Iris pigment epithelial cell (primary cell): ENCODE measurements at places on chromosomes 2 and 18.
A peak's percentile ranks its signal among the peaks of the same experiment; 100 is the strongest.

GRCh38 chr18:13370995-13371625, 152.6 kb downstream of the LDLRAD4 start:
- no peak for DNase-seq

DNA sequence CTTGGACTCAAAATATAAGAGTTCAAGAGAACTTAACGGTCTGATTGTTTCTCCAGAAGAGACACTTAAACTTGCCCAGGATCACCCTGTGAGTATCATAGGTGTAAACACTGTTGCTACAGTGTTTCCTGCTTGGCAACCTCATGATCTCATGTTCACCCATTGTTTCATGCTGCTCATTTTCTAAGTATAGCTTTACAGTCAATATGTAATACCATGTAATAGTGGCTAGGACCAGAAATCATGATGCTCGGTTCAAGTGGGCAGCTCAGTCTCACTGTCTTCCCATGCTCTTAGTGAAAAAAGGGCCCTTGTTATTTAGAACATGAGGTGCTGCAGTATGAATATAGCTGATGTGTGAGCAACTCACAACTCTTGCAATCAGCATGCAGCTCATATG, 157.5 kb downstream of the CERS6 start:
- no peak for DNase-seq

DNA sequence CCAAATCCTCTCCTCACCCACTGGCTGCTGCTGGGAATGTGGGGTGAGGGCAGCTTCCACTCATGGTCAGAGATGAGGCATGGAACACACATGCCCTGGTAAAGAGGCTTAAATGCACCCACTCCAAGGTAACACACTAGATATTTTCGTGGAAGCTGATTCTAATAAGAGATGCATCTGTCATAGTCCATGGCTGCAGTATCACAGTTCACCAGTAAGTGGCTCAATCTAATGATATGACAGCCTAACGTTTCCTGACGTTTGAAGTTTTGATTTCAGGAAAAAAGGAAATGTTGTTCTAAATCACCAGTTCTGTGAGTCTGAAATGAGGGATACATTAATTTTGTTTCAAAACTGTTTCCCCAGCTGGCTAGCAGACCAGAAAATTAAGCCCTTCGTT, 38.2 kb downstream of the LCT start:
- peak; percentile 47 for DNase-seq

- no peak for DNase-seq
Observed at GRCh38 chr2:29336341-29337241, 221.4 kb downstream of the CLIP4 start.

DNA sequence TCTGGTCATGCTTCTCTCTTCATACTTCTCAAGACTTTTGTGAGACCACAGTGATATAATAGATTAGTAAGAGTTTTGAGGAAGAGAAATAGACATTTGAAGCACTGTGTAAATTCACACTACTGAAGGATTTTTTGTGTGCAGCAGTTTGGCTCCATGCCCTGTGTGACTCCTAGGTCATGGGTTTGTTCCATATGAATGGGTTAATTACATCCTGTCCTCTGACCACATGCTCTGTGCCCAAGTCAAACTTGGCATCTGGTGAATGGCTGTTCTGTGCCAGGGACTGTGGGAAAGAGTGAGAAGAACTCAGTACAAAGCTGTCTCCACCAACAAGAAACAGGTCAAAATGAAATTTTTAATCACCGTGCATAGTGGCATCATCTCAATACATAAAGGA, 304.0 kb downstream of the LNPK start:
- DNase-seq: no peak

DNA sequence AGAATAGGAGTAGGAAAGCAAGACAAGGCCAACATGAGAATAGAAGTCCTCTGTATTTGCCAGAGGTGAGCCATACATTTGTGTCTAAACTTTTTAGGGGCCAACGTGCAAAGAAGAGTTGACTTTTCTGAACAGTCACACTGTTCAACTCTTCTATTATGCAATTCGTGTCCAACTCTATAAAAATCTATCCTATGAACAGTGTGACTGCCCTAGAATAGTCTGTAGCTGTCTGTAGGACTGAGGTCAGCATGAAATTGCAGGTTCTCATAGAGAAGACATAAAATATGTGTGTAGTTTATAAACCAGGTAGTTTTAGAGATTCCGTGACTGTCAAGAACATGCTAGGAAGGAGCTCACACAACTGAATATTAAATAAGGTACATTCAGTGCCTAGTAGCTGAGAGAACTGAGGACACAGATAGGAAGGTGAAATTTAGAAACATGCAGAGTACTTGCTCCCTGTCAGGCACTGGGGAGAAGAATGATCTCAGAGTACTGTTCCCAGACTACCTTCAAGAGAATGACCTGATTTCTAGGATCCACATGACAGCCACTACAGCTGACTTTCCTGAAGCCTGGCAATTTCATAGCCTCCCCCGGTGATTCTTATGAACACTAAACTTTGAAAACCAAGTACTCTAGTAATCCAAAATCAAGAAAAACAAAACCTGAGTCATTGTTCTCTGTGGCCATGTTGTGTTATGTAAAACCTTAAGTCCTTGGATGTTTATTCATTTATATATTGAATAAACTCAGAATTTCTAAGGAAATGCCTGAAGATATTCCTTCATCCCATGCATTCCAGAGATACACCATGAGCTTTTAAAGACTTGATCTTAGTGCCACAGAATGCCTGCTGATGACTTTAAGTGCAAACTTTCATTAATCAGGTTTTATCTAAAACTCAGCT, 201.5 kb upstream of the BOD1L2 start:
- peak; percentile 39 for DNase-seq

GRCh38 chr2:140164449-140164848, 1384.3 kb upstream of the NXPH2 start:
- DNase-seq: no peak

DNA sequence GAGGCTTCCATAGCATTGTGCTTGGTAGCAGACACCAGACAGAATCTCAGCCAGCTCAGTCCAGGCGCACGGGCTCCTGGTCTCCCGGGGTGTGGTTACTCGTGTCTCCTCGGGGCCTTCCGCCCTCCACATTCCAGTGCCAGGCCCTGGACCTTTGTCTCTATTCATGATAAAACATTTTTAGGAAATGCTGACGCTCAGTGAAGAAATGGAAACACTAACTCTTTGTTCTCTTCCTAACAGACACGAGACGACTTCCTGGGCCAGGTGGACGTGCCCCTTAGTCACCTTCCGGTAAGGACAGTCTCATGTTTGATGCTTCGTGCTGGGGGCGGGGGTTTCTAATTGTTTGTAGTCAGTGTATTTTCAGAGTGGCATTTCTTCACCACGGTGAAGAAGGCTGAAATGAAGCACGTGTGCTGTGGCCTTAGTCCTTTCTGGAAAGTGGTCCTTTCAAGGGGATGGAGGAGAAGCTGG, 271.8 kb downstream of the NEDD4L start:
- DNase-seq: no peak

- DNase-seq: peak; percentile 31
Observed at GRCh38 chr2:230503798-230504197, 87.8 kb downstream of the SP100 start.

- DNase-seq: no peak
Observed at GRCh38 chr2:216555274-216555673, 56.6 kb downstream of the RPL37A start.

DNA sequence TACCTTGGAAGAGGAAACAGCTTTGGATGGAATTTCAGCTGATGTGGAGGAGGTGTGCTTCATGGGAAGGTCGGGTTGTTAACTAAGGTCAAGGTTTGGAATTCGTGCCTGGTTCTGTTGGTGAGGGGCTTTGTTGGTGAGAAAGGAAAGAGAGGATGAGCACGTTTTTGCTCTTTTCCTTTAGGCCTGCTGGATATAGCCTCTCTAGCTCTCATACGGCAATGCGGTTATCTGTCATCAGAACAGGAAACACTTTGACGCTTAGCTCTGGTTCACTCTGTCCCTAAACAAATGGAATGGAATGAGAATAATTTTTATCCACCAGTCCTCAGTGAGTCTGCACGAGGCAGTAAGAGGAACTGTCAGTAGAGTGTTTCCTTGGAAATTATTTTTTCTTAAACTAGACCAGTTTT, 169.7 kb upstream of the NOSTRIN start:
- peak; percentile 90 for DNase-seq

GRCh38 chr2:192513575-192513974, 318.8 kb upstream of the TMEFF2 start:
- DNase-seq: no peak

DNA sequence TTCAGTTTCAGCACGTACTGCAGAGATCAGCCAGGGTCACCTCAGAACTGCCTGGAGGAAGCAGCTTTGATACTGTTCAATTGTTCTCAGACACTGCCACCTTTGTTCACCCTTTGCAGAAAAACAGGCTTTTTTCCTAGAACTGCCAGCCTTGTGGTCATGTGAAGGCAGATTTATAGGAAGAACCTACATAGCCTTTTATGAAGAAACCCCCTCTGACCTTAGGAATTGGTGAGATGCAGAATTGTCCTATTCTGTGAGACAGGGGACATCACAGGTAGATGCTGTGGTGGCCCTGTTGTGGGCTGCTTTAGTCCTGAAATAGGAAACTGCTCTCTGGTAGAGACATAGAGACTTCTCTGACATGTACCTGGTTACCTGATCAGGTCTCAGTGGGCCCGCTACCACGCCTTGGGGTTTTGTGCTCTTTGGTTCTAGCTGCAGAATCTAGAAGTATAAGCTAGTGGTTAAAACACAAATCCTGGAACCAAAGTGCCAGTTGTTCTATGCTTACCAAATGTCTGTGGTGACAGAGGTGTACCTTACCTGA, 206.6 kb downstream of the AGPS start:
- DNase-seq: no peak
